ENCODE measurements at places on chromosomes 6 and 20. TPM values are rescaled to one million over a fixed set of nuclear protein-coding genes. Genes with fewer than 3 reads are reported as not detected.
A peak's percentile ranks its signal among the peaks of the same experiment; 100 is the strongest.

The KCNQ2 gene
- total RNA-seq = not detected

The NRSN1 gene
- not detected for total RNA-seq

The SHLD1 gene
- total RNA-seq = 2.6 TPM

The CITED2 gene
- total RNA-seq = 52.2 TPM

The UBE2C gene
- 51.4 TPM for total RNA-seq

The SCUBE3 gene
- 0.53 TPM for total RNA-seq

The MEP1A gene
- not detected for total RNA-seq

The PRRT1 gene
- not detected for total RNA-seq

DNA sequence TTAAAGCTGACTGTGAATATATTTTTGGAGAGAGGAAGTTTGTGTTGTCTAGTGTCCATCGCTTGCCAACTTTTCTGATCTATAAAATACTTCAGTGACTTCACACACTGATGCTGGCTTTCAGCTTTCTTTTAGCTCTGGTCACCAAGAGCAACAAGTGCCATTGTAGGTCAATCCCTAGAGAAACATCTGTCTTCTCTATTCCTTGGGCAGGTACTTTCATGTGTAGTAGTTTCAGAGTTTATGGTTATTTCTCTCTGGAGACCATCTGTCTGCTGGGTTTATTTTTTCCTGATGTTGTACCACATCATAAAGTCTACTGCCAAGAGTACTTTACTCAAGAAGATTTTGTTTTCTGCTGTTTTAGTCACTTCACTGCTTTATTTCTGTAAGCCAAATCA lies 249.9 kb downstream of the KHDC1L start:
- no peak for DNase-seq

DNA sequence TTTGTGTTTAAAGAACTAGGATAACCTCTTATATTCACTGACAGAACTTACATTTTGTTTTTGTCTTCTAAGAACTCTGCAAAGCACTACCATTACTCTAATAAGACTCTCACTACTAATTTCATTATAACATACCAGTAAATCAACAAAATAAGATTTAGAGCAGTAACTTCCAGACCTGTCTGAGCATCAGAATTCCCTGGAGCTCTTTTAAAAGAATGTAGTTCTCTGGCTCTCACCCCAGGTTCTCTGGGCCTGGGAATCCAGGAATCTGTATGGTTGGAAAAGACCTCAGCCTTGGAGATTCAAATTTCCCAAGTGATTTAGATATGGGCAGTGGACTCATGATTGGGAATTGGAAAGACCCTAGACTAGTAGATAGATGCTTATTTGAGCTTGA lies 89.4 kb downstream of the JAG1 start:
- DNase-seq = no peak

- DNase-seq = no peak
Measured at GRCh38 chr6:90098001-90098531, 198.6 kb downstream of the BACH2 start.

GRCh38 chr20:19964289-19965265 lies 52.6 kb upstream of the NAA20 start:
- DNase-seq = no peak

DNA sequence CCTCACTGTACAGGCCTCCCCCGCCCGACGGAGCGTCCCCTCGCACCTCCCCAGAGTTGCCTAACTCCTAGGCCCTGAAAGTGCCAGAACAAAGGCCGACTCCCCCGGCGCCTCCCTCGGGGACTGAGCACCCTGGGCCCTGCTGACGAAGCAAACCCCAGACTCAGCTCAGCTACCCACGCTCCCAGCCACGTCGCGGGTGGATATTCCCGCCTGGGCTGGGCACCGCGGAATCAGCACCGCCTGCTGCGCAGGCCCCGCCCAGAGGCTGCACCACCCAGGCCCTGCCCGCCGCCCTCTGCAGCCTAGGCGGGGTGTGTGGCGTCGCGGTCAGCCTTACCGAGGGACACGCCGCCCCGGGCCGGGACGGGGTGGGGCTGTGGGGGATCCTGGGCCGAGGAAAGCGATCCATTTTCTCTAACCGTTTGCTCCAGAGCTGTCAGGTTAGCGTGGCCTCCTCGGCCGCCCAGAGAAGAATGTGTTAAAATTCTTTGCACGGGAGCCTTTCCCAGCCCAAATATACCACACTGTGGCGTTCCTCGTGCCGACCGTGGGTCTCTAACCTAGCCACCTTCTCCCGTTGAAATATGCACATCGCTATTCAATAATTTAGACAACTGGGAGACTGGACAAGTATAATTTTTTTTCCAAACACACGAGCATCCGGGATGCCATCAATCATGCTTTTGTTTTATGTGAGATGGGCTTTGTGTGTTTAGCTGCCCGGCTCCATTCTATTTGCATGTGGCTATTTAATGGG lies 31.4 kb downstream of the TFAP2A start:
- no peak for DNase-seq

- DNase-seq = no peak
Measured at GRCh38 chr20:17460119-17460518, 71.1 kb downstream of the BFSP1 start.

GRCh38 chr6:15378866-15379265 lies 133.0 kb downstream of the JARID2 start:
- no peak for DNase-seq

DNA sequence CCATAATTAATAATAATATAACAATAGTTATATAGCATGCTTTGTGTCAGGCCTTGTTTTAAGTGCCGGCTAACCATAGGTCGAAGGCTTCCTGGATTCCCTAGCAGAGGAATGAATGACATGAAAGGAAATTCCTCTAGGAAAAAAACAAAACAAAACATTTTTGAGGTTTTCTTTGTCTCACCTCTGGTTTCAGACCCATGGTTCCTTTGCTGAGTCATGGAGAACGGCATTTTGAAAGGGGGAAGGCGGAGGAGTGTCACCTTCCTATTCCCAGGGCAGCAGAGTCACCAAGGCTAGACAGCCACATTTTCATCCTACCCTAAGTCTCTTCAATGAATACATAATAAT lies 25.3 kb upstream of the CCND3 start:
- peak; percentile 49 for DNase-seq

DNA sequence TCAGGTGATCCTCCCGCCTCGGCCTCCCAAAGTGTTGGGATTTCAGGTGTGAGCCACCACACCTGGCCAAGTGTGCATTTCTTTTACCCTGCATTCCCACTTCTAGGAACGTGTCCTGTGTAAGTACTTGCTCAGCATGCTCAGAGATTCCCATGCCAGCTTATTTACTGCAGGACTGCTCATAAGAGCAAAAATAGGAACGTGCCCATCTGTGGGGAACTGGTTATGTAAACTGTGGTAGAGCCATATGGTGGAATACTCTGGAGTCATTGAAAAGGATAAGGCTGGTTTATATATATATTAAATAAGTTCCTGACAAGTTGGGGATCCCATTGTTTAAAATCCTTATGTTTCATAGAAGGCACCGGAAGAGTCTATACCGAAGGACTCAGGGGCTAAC lies 38.2 kb upstream of the FANCE start:
- DNase-seq = no peak

- DNase-seq = no peak
Measured at GRCh38 chr6:71395731-71396409, 107.3 kb downstream of the OGFRL1 start.

DNA sequence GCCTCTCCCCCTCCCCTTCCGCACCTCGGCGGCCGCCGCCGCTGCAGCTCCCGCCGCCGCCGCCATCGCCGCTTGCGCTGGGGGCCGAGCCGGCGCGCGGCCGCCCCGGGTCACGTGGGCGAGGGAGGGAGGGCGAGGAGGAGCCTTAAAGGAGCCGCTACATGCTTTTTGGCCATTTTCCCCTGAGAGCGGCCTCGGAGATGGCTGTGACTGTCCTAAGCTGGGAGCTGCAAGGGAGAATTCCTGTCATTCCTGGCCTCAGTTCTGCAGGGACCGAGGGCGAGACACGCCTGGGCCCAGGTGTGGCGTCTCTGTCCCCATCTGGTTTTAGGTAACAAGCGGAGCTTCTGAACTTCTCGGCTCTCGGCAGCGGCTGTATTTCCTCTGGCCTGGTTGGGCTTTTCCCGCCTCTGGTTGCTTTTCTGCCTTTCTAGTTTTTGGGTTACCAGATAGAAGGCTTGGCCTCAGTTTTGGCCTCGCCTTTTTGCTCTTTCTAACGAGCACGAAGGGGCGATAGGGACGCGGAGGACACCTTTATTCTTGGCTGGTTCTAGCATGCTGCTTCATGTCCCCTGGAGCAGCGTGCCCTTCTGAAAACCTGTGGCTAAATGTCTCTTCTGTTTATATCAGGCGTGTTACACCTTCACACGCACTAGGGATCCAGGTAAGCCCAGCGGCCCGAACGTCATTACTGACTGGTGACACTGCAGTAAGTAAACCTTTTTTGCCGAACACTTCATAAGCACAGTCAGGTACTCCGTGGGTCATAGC lies at the start of gene EHMT2:
Gene EHMT2 (minus strand): TSS at position 87 of the 771 bp plus-strand sequence. CDS start 21 bp downstream, at position 66.
- no peak for DNase-seq

DNA sequence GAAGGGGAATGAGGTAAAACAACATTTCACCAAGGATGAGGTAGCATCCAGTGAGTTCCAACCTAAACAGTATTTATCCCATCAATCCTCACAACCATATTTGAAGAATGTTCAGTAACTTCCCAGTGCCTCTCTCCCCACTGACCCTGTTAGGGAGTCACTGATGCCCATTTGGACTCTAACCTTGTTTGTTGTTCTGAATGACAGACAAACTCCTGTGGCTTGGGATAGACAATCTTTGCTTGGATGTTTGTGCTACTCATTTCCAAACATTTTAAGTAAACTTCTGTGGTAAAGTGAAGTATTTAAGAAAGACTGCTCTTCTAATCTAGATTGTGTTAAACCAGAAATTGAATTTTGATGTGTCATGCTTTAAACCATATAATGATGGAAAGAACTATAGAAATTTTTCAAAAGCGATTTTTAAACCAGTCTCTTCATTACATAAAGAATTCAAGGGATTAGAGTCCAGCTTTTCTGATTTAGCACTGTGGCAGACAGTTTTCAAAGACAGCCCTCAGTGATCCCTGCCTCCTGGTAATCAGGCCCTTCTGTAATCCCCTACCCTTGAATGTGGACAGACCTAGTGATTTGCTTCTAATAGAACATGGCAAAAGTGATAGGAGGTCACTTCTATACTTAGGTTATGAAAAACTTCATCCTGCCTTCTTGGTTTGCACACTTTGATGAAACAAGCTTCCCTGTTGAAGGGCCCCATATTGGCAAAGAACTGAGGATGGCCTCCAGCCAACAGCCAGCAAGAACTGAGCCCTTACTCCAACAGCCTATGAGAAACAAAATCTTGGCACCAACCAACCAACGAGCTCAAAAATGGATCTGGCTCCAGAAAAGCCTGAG lies 191.6 kb downstream of the DST start:
- DNase-seq = no peak

DNA sequence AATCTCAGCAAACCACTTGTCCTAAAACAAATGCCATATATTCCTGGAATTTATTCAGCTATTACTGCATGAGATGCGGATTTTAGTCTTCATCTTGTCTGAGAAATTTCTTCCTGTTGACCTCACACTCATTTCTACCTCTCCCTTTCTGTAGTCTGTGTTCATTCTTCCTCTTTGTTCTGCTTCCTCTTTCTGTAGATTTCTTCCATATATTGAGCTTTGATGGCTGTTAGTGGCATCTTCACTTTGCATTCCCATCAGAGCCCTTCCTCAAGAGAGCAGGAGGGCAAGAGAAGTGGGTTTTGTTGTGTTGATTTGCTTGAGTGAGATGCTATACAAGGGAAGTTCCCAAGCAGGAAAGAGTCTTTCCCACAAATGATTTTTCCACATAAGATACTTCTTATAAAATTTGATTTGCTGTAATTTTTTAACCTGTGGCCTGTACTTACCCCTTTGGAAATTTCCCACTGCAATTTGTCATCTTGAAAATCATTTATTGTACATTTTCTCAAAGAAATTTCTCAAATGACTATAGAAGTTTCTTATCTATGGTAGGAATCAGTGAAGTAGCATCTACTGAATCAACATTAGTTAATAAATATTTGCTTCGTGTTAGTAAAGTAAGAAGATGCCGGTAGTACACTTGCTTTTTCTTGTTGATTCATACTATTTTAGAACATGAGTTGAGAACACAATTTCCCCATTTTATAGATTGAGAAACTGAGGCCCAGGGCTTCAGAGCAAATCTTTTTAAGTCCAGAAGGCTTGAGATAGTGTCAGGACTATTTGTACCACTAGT lies 43.8 kb downstream of the MAP3K4 start:
- no peak for DNase-seq

GRCh38 chr6:98547151-98547550 lies 287.2 kb upstream of the POU3F2 start:
- no peak for DNase-seq

- DNase-seq = no peak
Measured at GRCh38 chr20:50632236-50632635, 59.1 kb downstream of the RIPOR3 start.

DNA sequence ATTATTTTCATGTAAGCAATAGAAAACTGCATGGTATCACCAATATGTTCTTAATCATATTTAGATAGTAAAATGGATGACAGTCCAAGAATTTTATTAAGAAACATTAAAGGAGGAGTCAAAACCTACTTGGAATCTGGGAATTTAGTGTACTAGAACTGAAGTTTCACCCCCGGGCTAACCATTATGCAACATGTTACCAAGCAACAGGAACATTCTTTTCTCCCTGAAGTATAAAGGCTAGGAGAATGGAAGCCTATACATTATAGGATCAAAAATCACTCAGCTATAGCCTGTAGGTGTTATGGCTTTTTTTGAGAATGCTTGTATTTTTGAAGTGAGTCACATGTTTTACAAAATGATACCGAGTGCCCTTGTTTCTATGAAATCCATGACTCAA lies 538.3 kb downstream of the GRIK2 start:
- no peak for DNase-seq

DNA sequence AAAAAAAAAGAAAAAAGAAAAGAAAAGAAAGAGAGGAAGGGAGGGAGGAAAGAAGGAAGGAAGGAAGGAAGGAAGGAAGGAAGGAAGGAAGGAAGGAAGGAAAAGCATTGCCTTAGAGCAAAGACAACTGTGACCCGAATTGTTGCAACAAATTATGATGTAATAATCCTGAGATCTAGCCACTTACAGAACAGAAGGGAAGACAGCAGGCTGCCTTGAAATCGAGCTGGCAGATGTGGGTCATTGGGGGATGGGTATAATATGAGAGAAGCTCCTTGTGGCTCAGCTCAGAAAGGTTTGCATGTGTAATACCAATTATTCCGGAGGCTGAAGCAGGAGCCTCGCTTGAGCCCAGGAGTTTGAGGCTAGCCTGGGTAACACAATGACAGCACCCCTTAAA lies 208.1 kb upstream of the PROKR2 start:
- no peak for DNase-seq

GRCh38 chr20:61960836-61961235 lies 104.8 kb downstream of the TAF4 start:
- no peak for DNase-seq

DNA sequence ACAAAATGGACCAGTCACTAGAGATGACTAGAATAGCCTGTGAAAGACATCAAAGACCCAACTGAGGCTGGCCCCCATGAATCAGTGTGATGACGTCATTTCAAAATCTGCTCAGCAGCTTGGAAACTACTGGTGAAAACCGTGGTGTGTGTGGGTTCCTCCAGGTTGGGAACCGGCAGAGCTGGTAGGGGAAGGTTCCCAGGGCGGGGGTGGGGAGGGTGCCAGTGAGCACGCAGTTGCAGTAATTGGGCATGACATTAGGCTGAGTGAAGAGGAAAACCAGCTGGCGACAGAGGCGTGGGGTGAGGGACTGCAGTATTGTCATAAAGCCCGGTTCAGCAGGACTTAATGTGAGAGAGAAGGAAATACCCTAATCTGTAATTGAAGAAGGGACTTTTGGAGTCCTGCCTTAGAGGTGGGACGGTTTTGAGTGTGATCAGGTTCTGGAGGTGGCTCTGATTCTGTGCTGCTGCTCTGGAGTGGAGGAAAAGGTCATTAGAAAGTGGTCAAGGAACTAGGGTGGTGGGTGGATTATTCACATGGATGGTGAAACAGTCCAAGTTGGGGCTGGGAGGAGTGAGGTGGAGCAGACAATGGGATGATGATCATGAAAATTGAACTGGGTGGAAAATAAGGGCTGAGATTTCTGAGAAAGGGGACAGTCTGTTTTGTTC lies 52.0 kb upstream of the MTHFD1L start:
- DNase-seq = no peak
